ENCODE measurements at places on chromosomes 13 and 19.
A peak's percentile ranks its signal among the peaks of the same experiment; 100 is the strongest.

GRCh38 chr19:16036941-16037340 is 39.4 kb upstream of the TPM4 start:
- DNase-seq: no peak

- DNase-seq: no peak
These were observed 31.4 kb downstream of the SMAD9 start for GRCh38 chr13:36888645-36889044.

DNA sequence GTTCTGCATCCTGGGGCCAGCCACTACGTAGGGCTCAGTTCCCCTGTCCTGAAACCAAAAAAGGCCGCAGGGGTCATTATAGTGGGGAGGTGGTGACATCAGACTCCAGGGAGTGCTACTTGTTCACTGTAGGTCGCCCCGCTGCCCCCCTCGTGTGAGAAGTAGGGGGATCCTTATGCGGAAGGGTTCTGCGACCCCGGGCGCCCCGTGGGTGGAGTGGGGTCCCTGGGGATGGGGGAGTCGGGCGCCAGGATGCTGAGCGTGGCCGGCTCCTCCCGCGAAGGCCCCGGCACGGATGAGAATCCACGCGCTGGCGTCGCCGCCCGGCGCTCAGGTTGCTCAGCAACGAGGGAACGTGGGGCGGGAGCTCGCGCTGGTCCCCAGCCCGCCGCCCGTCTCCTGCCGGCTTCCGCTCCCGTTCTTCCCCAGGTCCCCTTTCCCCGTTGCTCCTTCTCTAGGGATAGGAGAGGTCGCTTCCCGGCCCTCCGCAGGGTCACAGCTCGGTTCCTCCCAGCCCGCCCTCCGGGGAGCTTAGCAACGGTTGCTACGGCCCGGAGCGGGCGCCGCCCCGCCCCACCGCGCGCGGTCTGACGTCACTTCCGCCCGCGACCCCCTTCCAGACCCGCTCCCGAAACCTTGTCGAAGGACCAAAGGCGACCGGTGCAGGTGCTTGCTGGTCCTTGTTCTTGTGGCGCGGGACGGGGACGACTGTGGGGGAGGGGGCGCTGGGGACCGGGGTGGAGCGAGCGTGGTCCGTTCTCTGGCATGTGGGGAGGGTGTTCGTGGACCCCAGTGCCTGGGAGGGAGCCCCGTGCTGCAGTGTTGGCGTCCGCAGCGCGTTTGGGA is at the start of gene NAT14:
NAT14 (plus strand) TSS at position 596 of the 846 bp plus-strand sequence. CDS start 521 bp downstream, outside the sequence.
- peak; percentile 88 for DNase-seq

- DNase-seq: peak; percentile 25
These were observed 4.9 kb downstream of the ZAR1L start for GRCh38 chr13:32310134-32310706.

DNA sequence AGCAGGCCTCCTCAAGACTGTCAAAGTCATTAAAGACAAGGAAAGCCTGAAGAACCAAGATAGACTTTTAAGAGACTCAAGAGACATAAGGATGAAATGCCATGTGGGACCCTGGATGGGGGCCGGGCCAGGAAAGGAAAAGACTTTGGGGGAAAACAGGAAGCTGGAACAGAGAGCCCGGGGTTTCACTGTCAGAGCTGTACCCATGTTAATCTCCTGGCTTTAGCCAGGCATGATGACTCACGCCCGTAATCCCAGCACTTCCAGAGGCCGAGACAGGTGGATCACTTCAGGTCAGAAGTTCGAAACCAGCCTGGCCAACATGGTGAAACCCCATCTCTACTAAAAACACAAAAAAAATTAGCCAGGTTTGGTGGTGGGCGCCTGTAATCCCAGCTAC is 5.6 kb upstream of the KLF16 start:
- DNase-seq: no peak

- DNase-seq: peak; percentile 7
These were observed 73.3 kb downstream of the SLC7A1 start for GRCh38 chr13:29522044-29522685.

DNA sequence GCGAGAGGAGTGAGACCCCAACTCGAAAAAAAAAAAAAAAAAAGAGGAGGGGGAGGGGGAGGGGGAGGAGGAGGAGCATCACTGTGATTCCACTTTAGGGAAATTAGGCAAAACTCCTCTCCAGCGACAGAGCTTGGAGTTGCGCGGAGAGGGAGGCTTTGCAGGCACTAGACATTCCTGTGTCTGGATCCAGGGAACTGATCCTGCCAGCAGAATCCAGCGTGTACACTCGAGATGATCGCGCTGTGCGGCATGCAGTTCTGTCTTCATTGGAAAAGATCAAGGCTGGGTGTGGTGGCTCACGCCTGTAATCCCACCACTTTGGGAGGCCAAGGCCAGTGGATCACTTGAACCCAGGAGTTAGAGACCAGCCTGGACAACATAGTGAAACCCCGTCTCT is 29.6 kb upstream of the KLF2 start:
- DNase-seq: no peak

- no peak for DNase-seq
These were observed 316.8 kb upstream of the KLF12 start for GRCh38 chr13:74450964-74451363.

DNA sequence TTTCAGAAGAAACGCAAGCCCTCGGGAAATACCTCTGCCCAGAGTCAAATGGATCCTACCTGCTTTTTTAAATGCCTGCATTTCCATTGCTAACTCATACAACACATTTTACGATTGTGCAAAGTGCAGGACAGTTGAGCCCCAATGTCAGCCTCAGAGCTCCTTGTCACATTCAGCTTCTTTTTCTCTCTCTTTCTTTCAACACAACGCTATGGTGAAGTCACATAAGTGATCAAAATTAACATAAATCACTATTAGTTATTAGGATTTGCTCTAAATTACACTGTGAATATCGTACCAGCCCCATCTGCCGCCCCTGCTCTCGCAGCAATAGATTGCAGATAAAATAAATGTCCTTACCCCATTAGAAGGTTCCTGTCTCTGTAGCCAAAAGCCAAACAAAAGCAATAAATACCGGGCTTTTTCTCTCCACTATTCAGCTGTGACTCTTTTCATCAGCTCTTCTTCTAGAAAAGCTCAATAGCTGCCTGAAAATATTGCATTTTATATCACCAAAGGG is 8.8 kb downstream of the POU4F1 start:
- DNase-seq: no peak

GRCh38 chr13:112160558-112160957 is 93.6 kb downstream of the SOX1 start:
- no peak for DNase-seq

GRCh38 chr13:94209117-94209516 is 270.4 kb downstream of the DCT start:
- DNase-seq: no peak

- no peak for DNase-seq
These were observed 275.3 kb downstream of the COG6 start for GRCh38 chr13:39930544-39931444.

DNA sequence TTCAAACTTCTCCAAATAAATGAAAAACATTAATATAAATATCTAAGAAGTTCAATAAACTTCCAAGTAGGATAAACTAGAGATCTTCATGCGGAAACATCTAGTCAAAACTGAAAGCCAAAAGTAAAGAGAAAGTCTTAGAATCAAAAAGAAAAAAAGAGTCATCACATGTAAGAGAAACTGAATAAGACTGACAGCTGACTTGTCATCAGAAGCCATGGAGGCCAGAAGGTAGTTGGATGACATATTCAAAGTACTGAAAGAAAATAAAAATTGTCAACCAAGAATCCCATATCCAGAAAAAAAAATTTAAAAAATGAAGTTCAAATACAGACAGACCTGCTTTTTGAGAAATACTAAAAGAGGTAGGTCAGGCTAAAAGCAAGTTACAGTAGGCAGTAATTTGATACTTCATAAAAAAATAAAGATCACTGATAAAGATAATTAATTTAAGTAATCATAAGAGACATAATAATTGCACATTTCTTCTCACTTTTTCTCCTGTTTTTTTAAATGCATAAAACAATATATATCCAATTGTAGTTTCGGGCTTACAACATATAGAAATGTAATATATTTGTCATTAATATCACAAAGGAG is 327.6 kb upstream of the PCDH9 start:
- no peak for DNase-seq

DNA sequence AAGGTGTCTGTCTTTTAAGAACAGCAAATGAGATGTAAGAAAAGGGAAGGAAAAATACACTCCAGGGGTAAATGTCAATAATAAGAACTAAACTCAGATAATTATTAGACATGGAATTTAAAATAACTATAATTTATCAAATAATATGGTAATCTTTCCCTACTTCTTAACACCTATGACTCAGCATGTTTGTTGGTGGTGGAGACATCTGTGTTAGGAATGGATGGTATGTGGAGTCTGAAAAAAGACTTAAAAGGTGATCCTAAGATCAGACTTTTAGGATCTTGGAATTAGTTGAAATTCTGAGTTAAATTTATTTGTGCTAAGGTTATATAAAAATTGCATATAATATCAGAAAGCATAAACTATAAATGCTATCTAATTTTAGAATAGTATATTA is 915.1 kb downstream of the SLITRK5 start:
- no peak for DNase-seq

DNA sequence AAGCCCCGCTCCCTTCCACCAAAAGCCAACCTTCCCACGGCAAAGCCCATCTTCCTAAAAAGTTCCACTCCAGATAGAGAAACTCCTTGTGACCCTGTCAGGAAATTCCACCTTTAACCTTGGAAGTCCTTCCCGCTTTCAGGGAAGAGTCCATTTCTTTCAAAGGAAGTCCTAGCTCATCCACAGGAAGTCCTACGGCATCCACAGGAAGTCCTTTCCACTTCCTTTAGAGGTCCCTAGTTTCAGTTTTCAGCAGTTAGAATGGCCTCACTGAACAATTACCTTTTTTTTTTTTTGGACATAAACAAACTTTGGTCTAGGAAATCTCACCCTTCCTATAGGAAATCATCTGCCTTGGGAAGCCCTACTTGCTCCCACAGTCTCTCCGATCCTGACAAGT is 31.7 kb downstream of the TRPM4 start:
- no peak for DNase-seq

DNA sequence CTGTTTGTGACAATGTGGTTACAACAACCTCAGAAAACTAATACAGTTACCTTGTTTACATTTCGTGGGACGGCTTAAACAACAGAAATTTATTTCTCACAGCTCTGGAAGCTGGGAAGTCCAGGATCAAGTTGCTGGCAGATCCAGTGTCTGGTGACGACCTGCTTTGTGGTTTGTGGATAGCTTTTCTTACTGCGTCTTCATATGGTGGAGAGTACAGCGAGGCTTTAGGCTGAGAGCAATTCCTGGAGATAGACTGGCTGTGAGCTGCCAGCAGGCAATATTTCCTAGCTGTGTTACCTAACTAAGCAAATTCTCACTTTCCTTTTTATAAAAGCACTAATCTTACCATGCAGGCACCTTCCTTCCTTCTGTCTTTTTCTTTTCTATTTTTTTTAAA is 1203.5 kb upstream of the PRR20A start:
- DNase-seq: no peak

GRCh38 chr13:44523146-44524015 is 52.7 kb downstream of the TSC22D1 start:
- peak; percentile 36 for DNase-seq

DNA sequence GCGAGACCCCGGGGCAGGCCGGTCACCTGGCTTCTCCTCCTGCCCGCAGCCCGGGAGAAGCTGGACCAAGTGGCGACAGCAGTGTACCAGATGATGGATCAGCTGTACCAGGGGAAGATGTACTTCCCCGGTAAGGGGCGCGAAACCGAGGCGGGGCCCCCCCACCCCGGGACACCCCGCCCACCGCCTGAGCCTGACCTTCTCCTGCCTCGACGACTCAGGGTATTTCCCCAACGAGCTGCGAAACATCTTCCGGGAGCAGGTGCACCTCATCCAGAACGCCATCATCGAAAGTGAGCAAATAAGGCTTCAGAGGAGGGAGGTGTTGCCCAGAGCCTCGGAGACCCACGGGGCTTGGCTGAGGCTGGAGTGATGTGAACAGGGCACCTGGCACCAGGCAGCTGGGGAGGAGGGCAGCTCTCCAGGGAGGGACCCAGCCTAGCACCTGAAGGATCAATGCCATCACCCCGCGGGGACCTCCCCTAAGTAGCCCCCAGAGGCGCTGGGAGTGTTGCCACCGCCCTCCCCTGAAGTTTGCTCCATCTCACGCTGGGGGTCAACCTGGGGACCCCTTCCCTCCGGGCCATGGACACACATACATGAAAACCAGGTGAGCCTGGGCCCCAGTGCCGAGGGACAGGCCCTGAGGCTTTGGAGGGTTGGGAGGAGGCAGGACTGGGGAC is 629 bp downstream of the IZUMO4 start:
- DNase-seq: no peak
